Left ventricle myocardium superior (tissue), 1 donor: ENCODE measurements at places on chromosomes 7 and 10. TPM values are rescaled to one million over a fixed set of nuclear protein-coding genes. Genes with fewer than 3 reads are reported as not detected.

- peak; percentile 81 for DNase-seq
Observed at GRCh38 chr7:80611779-80612178, 26.7 kb upstream of the CD36 start.

DNA sequence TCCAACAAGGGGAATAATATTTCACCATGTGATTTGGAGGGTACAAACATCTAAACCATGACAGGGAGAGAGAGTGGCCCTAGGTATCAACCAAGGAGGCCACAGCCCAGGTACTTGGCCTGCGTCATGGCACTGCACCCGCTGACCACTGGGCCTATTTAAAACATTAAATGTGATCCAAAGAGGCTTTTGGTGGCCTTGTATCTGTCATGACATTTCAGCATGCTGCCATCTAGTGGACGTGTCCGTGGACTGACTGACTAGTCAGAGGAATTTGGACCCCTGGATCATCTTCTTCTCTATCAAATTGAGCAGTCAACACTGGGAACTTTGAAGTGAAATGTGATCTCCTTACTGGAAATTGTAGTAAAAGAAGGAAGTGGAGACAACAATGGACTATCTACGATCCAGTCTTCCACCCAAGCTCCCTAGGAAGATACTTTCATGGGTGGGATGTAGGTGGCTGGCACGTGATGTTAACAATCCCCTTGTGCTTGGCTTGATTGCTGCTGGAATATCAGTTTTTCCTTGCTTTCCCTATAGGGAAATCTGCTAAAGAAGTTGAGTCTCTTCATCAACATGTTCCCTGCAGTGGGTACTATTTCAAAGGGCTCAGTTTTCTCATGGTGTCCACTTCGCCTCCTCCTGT is 24.6 kb upstream of the ITGA8 start:
- DNase-seq: no peak

The NKX2-3 gene
- not detected for total RNA-seq

- no peak for DNase-seq
Observed at GRCh38 chr7:26525398-26526264, 234.0 kb downstream of the SNX10 start.

The VSIR gene
- total RNA-seq: 127 TPM

The GHRHR gene
- total RNA-seq: not detected

DNA sequence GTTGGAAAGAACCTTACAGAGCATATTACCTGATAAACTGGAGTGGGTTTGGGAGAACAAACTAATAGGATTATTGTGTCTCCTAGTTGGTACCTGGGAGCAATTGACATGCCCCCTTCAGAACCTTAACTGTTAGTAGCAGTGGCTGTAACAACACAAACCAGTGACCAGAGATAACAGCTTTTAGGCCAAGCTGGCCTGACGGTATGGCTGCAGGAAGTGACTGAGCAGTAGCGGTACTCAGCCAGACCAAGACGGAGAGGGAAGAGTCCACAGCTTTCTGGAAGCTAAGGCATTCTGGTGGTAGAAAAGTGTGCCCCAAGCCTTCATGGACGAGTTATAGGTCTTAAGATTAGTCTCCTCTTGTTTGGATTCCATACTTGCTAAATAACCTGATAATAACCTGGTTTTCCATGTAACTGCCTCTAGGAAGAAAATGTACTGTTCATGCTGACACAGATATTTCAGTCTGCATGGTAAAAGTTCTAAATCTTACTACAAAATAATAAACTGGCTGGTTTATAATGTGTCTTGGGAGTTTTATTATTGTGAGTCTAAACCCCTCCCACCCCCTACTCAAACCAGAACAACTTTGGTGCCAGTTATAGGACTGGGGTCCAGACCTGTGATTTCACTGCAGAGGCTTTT is 11.3 kb downstream of the NOLC1 start:
- no peak for DNase-seq

DNA sequence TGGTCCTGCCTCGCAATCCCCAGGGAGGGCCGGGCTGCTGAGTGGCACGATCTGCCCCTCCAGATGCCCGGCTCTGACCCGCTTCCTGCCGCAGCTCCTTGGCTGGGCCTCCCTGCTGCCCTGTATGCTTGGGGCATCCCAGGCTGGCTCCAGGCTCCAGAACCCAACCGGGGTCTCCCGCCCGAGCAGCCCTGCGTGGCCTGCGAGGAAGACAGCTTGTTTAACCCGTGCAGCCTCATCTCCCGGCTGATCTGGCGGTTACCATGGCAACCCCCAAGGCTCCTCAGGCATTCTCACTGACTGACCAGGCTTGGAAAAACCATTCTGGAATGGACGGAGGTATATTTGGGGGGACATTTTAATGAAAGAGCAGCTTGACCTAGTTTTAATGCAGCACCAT is 232.4 kb upstream of the MYO3A start:
- no peak for DNase-seq

The EPO gene
- total RNA-seq: not detected

The FAM25A gene
- total RNA-seq: not detected

DNA sequence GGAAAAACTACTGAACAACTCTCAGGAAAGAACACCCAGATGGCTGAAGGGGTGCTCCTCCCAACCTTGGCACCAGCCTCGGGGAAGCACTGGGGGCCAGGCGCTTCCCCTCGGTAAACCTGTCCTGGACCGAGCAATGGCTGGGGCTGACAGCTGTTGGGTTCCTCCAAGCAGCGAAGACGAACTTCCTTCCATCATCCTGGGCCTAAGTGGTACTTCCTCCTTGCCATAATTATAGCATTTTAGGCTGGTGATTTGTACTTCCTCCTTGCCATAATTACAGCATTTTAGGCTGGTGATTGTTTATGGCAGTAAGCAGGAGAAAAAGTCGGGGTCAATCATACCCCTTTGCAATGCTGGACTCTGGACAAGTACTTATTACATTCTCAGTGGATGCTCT is 69.3 kb downstream of the MYOF start:
- DNase-seq: no peak

- no peak for DNase-seq
Observed at GRCh38 chr7:27245798-27246691, 3.4 kb downstream of the EVX1 start.

The SPDYE3 gene
- total RNA-seq: not detected

- DNase-seq: no peak
Observed at GRCh38 chr10:120022357-120022756, 129.8 kb downstream of the SEC23IP start.

- no peak for DNase-seq
Observed at GRCh38 chr7:22613496-22613895, 113.5 kb upstream of the IL6 start.

GRCh38 chr7:132696332-132696731 is 120.1 kb upstream of the PLXNA4 start:
- no peak for DNase-seq

The PRR15 gene
- 0.35 TPM for total RNA-seq

GRCh38 chr7:50798126-50798525 is 15.4 kb upstream of the GRB10 start:
- DNase-seq: no peak

The ATOH7 gene
- not detected for total RNA-seq

The SEC31B gene
- total RNA-seq: 8.5 TPM
